ENCODE measurements at places on chromosomes 7 and 10.

DNA sequence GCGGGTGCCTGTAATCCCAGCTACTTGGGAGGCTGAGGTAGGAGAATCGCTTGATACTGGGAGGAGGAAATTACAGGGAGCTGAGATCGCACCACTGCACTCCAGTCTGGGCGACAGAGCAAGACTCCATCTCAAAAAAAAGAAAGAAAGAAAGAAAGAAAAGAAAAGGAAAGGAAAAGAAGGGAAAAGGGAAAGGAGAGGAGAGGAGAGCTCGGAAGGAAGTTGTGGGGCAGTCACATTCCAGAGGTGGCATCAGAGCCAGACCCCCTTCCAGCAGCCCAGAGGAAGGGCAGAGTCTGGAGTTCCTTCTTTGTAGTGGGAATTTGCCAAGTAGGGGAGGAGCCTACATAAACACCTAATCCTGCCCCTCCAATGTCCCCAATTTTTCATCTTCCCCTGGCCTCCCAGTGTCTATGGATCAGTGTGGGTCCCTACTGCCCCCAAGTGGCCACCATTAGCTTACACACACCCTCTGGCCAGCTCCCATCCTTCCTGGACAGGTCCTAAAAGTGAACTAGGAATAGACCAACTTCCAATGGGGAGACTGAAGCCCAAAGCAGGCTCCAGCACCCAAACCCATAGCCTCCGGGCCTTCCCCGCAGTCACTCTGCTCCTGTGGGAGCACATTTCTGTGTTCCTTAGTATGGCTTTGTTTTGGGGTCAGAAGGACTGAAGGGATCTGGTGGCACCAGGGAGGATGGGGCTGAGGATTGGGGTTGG, 39.6 kb upstream of the HSPB1 start:
- peak; percentile 91 for ATAC-seq

- ATAC-seq, result no peak
Observed at GRCh38 chr7:41573015-41573414, 129.9 kb downstream of the INHBA start.

DNA sequence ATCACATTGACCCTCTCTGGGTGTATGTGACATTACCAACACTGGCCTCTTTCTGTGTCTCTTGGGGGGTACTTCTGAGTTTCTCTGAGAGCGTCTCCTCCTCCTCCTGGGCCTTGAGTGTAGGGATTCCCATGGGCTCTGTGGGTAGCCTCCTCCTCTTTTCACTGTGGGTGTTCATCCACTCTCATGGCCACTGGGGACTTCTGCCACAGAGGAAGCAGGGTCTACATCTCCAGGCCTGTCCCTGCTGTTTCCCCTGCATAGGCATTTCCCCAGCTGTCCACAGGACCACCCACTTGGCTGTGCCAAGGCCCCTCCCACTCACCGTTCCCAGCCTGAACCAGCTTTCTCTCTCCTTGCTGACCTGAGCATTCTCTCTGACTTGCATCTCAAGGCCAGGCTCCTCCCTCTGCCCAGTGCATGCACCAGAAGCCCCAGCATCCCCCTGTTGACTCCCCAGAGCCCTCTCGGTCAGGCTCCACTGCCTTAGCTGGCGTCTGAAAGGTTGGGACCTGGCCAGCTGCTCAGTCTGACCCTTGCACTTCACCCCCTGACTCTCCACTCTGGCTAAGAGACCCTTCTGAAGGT, 487.6 kb downstream of the GLRX3 start:
- ATAC-seq, result no peak

DNA sequence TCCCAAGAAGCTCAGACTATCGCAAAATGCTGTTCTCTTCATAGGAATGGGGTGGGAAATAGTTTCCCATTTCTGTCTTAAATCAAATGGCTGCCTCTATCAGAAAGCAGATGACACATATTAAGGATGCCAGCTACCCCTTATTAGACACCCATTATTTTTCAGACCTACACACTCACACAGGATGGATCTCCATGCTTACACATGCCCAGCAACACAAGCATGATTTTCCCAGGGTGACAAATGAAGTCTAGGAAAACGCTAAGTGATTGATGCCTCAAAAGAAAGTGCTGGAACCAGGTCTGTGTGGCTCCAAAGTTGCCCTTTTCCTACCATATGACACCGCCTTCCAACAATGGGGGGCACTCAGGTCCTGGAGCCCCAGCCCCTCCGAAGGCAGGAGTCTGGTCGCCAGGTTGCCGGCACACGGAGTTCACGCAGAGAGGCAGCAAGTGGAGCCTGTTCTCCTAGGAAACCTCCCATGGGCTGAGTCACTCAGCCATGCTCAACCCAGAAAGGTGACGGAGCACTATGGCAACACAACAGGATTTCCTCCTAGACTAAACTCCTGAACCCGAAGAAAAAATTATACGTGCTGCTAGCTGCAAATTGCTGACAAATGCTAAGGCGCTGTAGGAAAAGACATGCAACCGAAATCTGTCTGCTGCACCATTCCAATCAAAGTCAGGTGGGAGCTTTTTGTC, 19.8 kb downstream of the VOPP1 start:
- peak; percentile 91 for ATAC-seq
